ENCODE measurements at places on chromosomes 6 and 20. TPM values are rescaled to one million over a fixed set of nuclear protein-coding genes. Genes with fewer than 3 reads are reported as not detected.
A peak's percentile ranks its signal among the peaks of the same experiment; 100 is the strongest.

The LPIN3 gene
- 18.0 TPM for total RNA-seq

The EGFL8 gene
- total RNA-seq: 10.4 TPM

The CCN6 gene
- total RNA-seq: not detected

The XKR7 gene
- 0.36 TPM for total RNA-seq

The APOBEC2 gene
- not detected for total RNA-seq

The LST1 gene
- not detected for total RNA-seq

- no peak within 1 kb of the TSS for H3K27ac ChIP-seq
- no peaks in the 10 kb centered on the region for H3K36me3 ChIP-seq
- no peak for DNase-seq
- H3K4me3 ChIP-seq: peak within 1 kb of the TSS; percentile 42
Observed at GRCh38 chr6:54846243-54846856, at the start of gene FAM83B. Gene FAM83B (plus strand): TSS chr6:54846771. CDS start chr6:54870247, 23,476 bp downstream.

DNA sequence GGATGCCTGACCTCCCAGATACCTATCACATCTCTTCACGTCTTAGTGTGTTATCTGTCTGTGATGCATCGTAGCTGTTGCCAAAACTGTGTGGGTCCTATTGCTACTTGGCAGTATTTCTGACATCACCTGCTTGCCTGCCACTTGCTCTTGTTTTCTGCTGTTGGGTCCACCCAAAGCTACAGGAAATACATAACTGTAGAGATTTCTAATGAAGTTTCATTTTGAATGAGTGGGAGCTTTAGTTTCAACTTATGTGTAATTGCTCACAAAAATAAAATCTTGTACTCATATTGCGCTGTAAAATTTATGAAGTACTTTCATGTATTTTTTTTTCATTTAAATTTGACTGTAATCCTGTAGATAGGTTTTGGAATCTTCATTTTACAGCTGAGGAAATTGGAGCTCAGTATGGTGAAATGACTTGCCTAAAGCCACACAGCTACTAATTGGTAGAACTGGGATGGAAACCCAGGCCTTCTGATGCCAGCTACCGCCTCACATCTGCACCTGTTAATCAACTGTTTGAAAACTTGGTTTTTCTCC is 113.6 kb upstream of the MAN1A1 start:
- no peaks in the 10 kb centered on the region for H3K4me1 ChIP-seq
- H3K4me3 ChIP-seq: no peak overlapping the region
- no peak for DNase-seq
- H3K36me3 ChIP-seq: no peaks in the 10 kb centered on the region
- H3K27me3 ChIP-seq: no peaks in the 10 kb centered on the region

DNA sequence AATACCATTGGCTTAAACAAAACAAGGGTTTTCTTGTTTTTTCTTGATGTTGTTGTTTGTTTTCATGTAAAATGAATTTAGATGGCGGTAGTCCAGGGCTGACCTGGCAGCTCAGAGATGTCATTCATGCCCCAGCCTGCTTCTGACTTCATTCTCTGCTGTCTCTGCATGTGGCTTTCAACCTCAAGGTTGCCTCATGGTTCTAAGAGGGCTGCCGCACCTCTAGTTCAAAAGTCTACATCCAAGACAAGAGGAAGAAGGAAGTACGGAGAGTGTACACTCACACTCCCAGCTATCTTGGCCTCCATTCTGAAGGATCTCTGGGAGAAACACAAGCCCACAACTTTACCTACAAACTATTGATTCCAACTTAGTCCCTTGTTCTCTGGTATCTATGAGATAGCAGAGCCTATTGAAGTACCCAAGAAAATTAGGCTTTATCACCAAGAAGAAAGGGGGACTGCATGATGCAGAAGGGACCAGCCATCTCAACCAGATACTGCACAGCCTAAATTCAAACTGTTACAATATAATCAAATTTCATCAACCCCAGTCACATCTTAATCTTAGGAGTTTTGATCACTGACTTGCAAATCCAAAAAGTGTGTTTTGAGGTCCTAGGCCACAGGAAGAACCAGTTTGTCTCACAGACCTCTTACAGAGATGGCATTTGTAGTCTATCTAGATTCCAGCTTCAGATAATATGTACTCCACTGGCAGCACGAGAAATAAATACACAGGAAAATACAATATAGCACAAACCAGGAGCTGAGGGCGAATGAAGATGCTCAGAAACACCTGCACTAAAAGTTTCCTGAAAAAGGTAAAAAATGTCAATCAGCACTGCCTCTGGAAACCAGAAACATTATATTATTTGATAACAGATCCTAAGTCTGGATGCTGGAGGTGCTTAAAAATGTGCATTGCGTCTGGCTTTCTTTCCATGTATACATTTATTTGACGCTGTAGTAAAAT is 866 bp upstream of the BTN3A3 start:
- no peaks in the 10 kb centered on the region for H3K27me3 ChIP-seq
- DNase-seq: no peak
- peak overlapping the region; percentile 92 for H3K27ac ChIP-seq

GRCh38 chr20:20505554-20505953 is 137.7 kb downstream of the INSM1 start:
- no peak overlapping the region for H3K4me3 ChIP-seq
- H3K27me3 ChIP-seq: no peaks in the 10 kb centered on the region
- no peak for DNase-seq
- H3K27ac ChIP-seq: no peak overlapping the region

GRCh38 chr6:22752522-22752921 is 183.2 kb downstream of the HDGFL1 start:
- DNase-seq: no peak
- no peak overlapping the region for H3K4me3 ChIP-seq
- no peaks in the 10 kb centered on the region for H3K36me3 ChIP-seq
- H3K27me3 ChIP-seq: no peaks in the 10 kb centered on the region
- H3K4me1 ChIP-seq: no peaks in the 10 kb centered on the region
- H3K27ac ChIP-seq: no peak overlapping the region

- peak overlapping the region; percentile 33 for H3K4me3 ChIP-seq
- peak; percentile 21 for DNase-seq
- H3K36me3 ChIP-seq: no peaks in the 10 kb centered on the region
Observed at GRCh38 chr6:41371992-41372831, 36.8 kb downstream of the NCR2 start.

DNA sequence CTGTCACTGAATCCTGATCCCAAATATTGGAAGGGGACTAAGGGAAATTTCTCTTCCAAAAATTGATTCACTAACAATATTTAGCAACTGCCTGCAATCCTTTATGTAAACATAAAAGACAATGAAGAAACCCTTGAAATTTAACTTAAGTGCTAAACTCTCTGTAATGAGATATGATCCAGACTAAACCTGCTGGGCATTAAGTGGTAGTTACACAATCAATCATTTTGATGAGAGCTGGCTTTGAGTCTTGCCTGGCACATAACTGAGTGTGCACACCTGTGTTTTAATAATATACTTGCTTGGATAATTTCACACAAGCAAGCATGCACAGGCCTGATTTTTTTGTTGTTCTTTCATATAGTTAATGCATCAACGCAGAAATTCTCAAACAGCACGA is 9.8 kb upstream of the ZFP64 start:
- DNase-seq: no peak
- H3K36me3 ChIP-seq: no peaks in the 10 kb centered on the region
- H3K27me3 ChIP-seq: peaks cover 3% of the 10 kb centered on the region
- H3K4me3 ChIP-seq: no peak overlapping the region

GRCh38 chr6:113385020-113385431 is 472.1 kb upstream of the MARCKS start:
- peaks cover 12% of the 10 kb centered on the region for H3K4me1 ChIP-seq
- no peaks in the 10 kb centered on the region for H3K36me3 ChIP-seq
- H3K27me3 ChIP-seq: no peaks in the 10 kb centered on the region
- DNase-seq: peak; percentile 70
- H3K4me3 ChIP-seq: no peak overlapping the region

DNA sequence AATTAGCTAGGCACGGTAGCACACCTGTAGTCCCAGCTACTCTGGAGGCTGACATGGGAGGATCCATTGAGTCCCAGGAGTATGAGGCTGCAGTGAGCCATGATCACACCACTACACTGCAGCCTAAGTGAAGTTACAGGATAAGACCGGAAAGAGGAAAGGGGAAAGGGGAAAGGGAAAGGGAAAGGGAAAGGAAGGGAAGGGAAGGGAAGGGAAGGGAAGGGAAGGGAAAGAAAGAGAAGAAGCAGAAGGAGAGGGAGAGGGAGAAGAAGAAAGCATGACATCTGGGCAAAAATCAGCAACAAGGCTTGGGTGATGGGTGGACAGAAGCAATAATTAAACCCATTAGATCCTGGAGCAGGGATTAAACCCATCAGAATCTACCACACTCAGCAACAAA is 101.7 kb upstream of the RAB32 start:
- no peaks in the 10 kb centered on the region for H3K36me3 ChIP-seq
- H3K4me1 ChIP-seq: no peaks in the 10 kb centered on the region
- no peak overlapping the region for H3K4me3 ChIP-seq

Data from astrocyte (in vitro differentiated cells and primary cell).